ENCODE measurements at places on chromosomes 1 and 21.

- DNase-seq = peak; percentile 61
These were observed 8.0 kb upstream of the COL6A1 start for GRCh38 chr21:45973475-45974072.

DNA sequence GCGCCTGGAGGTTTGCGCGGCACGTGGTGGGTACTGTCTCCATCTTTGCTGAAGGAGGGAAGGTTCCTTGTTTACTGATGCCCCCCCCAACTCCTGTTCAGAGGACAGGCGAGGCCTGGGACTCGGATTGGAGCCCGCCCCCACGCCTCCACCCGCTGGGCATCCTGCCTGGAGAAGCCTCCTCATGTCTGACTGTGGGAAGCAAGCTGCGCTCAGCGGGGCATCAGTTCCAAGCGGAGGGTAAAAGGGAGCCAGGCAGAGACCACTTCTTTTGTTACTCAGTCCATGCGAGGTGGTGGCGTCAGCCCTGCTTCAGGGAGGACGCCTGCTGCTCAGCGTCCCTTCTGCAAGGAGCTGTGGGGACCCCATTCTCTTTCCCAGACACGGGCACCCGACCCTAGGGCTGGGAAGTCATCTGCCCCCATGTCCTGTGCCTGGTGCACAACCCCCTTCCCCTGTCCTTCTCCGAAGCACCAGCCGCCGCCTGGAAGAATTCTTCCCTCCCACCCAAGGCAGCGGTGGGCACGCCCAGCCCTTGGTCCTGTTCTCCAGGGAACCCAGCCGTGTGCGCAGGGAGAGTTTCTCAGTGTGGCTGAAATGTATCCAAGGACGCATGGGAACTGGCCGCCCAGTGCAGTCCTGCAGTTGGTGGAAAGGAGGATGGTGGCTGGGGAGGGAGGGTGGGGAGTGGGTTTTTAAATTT lies 414.0 kb downstream of the CAMTA1 start:
- no peak for DNase-seq

DNA sequence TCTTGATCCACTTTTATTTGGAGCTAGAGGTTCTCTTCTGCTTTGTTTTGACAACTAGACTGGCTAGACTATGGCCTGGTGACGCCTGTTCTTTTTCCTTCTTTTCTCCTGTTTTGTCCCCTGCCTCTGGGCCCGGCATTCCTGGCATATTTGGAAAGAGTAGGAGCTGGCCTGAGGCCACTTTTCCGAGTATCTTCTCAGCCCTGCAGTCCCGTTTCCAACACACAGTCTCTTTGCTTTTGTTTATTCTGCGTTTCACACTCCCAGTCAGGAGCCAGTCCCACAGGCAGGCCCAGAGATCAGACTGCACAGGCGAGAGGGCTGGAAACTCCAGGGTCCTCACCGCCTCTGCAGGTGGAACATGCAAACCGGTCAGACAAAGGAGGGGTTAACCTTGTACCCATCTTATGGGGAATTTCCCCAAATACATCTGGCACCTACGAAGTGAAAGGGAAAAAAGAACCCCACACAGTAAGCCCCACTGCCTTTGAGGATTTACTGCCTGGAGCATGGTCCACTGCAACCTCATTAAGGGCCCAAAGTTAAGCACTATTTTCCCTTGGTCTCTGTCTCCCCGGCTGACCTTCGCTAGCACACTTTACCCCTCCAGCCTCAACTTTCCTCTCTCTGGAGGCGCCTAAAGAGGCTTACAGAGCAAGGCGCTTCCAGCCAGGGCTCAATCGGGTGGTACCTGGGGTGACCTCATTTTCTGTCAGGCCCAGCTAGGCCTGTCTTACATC lies 141.1 kb downstream of the TOMM20 start:
- DNase-seq = no peak

DNA sequence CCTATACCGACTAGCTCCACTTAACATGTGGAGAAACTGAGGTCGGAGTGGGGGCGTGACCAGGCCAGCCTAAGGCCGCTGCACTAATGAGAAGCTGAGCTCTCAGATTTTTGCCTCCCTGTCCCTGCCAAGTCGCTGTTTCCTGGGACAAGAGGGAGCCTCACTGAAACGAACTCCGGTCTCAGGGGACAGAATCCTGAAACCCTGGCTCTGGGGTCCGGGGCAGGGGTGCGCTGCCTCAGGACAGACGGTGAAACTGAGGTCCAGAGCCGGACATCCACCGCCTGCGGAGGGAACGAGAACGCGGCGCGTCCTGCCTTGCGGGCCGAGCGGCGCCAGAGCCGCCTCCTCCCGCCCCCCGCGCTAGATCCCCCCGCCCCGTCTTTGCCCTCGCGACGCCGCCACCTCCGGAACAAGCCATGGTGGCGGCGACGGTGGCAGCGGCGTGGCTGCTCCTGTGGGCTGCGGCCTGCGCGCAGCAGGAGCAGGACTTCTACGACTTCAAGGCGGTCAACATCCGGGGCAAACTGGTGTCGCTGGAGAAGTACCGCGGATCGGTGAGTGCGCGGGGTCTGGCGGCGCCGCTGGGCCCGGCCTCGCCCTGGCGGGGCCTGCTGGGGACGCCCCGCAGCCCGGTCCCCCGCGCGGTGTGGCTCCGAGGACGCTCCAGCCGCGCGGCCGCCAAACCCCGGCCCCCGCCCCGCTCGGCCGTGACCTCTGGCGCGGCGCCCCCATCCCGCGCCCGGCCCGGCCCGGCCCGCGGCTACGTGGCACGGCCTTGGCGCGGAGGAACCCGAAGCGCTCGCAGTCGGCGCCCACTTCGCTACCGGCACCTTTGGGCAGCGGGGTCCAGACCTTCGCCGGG lies at the start of gene GPX7:
TSS of gene GPX7 (plus strand) at position 381 of the 865 bp plus-strand sequence. CDS start at position 420, 39 bp downstream.
- peak; percentile 53 for DNase-seq

DNA sequence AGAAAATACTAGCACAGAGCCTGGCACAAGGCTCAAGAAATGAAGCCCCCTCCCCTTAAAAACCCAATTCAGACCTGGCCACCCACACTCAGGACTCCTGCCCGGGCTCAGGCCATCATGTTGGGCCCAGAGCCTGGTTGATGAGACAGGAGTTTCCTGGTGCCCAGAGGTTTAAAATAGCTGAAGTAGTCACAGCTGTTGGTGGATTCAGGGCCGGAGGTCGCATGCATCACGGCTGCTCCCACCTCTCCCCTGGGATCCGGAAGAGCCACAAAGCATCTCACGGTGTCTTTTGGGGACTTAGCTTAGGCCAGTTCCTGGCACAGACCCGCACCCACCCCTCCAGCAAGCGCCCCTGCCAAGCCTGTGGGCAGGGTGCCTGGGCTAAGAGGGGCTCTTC lies 2.6 kb upstream of the PADI2 start:
- no peak for DNase-seq

- no peak for DNase-seq
These were observed 42.9 kb upstream of the CITED4 start for GRCh38 chr1:40905061-40905460.

- peak; percentile 18 for DNase-seq
These were observed 83.8 kb downstream of the NIBAN1 start for GRCh38 chr1:184890539-184890973.

DNA sequence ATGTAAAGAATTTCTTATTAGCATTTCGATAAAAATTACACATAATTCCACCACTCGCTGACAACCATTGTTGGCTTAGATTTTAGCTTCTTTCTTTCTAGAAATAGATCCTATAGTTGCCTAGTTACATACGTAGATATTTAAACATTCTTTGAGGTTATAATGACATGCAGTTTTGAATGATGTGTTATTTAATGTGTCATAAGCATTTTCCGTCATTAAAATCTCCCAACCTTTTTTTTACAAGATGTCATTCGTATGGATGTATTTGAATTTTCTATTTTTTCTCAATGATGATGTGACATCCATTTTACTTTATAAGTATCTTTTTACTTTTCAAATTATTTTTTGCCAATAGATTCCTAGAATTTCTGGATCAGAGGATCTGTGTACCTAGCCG lies 44.7 kb downstream of the SLC37A1 start:
- DNase-seq = no peak

DNA sequence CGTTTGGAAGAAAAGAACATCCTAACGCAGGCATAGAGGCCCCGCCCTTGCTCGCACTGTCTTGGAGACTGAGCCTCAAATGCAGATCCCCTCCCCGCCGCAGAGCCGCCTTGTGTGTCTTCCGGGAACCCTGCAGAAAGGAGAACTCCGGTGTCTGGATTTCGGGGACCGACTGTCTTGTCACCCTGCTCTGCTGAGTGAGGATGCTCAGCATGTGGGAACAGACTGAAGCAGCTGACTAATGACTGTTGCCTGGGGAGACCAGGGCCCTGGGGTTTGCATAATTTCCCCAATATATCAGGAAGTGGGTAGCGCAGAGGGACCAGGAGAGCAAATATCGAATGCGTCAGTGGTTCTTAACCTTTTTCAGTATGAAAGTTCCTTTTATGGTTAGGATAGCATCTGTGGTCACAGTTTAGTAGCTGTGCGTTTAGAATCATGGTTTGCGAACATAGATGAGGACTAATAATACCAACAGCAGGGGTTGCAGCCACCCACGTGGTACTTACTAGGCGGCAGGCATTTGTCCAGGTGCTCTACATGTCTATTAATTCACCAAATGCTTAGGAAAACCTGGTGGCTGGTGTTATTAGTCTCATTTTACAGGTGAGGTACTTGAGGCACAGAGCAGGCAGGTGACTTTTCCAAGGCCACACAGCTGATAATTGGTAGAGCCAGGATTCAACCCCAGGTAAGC lies 14.3 kb downstream of the GPR137B start:
- no peak for DNase-seq

DNA sequence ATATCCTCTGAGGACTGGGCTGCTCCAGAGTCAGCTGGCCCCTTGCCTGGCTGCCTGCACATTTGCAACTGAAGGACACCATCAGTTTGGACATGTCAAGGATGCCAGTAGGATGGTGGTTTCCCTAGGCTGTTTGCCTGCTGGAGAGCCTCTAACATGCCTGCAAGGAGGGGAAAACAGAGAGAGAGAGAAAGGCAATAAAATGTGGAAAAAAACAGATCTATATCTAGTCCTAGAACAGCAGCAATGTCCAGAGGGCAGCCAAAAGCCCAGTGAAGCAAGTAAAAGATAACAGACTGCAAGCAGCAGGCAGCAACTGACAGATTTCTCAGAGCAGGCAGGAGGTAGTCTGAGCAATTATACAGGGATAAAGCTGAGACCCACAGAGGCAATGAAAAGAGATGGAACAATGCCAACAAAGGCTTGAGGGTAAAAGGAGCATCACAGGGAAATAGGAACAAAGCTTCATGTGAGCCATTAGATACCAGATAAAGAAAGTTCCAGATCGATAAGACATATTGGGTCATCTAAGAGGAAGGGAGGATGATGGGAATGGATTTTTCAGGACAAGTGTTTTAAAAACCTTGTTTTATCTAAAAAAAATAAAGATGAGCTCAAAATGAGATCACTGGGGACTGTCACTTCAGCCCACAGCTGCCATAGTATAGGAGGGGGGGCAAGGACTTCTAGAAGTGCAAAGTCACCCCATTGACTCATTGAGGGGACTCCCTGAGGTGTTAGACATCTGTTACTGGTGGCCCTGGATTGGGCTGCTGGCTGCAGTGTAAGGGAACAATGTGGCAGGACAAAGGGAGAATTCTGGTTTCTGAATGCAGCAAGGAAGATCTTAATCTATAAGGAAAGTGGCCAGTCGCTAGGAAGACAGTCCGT lies 38.6 kb upstream of the GADD45A start:
- DNase-seq = no peak

- no peak for DNase-seq
These were observed 801.1 kb upstream of the CXADR start for GRCh38 chr21:16711757-16712156.

DNA sequence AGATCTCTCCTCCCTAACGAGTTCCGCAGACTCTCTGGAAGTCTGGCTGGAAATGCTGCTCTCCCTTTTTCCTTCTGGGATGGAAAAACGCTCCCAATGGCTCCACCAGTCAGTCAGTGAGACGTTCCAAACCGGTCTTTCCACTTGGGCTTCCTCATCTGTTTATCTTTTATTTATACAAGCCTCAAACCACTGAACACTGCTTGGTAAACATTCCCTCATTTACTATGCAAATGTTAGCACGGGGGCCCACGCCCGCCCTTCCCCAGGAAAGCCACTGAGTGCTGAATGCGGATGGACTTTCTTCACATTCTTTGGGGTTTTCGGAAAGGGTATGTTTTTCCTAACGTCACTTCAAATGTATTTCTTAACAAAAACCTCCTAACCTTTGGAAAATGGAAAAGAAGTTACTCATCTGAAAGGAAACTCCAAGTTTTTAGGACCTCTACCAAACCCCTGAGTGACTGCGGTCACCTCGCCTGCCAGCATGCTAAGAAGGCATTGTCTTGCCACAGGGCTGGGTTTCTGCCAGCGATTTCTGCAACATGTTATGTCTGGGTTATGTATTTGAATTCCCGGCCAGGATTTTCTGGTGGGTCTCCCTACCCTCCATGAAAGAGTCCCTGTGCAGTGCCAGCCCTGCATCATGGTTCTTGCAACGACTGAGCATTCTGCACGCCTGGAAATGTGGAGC lies 14.0 kb upstream of the UMODL1 start:
- DNase-seq = no peak

GRCh38 chr1:201038186-201038876 lies 14.8 kb upstream of the KIF21B start:
- DNase-seq = no peak

DNA sequence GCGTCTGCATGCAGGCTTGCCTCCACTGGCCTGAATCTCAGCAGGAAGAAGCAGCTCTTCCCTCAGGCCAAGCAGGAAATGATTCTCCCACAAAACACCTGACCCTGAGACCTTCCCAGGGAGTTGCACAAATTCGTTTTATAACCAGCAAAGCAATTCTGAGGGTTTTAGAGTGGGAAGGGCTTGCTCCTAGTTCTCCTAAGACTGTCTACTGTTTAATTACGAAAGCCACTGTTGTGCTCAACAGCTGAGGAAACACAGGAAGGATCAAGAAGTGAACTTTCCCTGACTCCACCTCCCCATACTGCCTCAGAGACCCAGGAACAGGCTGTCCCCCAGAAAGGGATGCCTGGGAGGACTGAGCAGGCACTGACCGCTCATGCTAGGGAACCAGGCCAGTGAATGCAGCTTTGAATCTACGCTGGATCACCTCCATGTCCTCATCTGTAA lies 37.0 kb upstream of the PUM1 start:
- no peak for DNase-seq

- DNase-seq = no peak
These were observed 31.9 kb downstream of the PTGER3 start for GRCh38 chr1:71015745-71016144.

- no peak for DNase-seq
These were observed 415.4 kb downstream of the TTLL7 start for GRCh38 chr1:83583351-83584014.

- DNase-seq = no peak
These were observed 147.5 kb downstream of the CYYR1 start for GRCh38 chr21:26425576-26425975.

DNA sequence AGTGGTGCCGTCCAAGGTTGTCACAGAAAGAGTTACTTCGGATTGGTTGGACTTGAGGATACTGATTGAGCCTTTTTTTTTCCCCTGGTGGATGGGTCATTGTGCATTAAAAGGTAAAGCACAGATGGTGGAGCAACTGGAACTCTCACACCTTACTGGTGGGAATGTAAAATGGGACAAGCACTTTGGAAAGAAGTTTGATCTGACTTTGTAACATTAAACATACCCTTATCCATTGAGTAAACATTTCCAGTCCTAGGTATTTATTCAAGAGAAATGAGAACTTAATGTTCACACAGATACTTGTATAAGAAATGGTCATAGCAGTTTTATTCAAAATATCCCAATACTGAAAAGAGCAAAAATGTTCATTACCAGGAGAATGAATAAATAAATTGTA lies 14.9 kb downstream of the PLA2G2A start:
- DNase-seq = no peak

GRCh38 chr1:219945795-219946194 lies 17.4 kb upstream of the SLC30A10 start:
- no peak for DNase-seq
